ENCODE measurements at places on chromosomes 12 and 14.

DNA sequence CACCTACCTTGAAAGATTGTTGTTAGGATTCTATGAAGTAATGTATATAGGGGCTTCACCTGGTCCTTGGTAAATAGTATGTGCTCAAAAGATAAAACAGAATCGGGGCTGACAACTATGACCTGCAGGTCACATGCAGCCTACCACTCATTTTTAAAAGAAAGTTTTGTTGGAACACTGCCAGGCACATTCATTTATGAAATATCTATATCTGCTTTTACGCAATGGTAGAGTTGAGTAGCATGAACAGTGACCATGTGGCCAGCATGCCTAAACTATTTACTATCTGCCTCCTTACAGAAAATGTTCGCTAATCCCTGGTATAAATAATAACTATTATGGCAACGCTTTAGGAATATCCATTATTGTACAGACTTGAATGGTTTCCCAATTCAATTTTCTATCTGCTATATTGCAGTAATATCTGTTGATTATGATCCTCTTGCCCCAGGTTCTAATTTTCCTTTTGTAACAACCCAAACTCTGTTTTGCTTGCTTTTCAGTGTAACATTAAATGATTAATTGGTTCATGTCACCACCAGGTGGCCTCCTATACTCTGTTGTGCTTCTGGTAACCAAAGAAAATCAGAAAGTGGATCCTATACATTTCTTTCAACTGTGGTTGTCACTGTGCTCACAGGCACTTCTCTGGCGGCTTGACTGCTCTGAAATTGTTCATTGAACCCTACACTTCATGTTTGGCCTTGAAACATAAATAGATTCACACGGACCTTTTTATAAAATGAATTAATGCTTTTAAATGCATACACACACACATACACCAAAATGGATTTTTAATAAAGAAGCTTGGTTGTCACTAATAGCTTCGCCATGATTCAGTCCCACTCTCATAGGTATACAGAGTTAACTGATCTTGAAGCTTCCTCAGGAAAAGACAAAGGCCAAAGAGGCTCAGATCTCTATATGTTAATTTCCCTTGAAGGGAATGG is 227.7 kb upstream of the NPAS3 start:
- DNase-seq: peak; percentile 61
- no peak overlapping the region for H3K27ac ChIP-seq
- H3K36me3 ChIP-seq: no peaks in the 10 kb centered on the region

- no peak overlapping the region for H3K4me3 ChIP-seq
- no peaks in the 10 kb centered on the region for H3K36me3 ChIP-seq
- no peaks in the 10 kb centered on the region for H3K4me1 ChIP-seq
These were observed 43.2 kb downstream of the IRAK3 start for GRCh38 chr12:66232263-66232662.

GRCh38 chr12:56374726-56375597 is 12.3 kb upstream of the APOF start:
- no peaks in the 10 kb centered on the region for H3K27me3 ChIP-seq
- H3K27ac ChIP-seq: no peak overlapping the region
- H3K4me3 ChIP-seq: no peak overlapping the region
- no peaks in the 10 kb centered on the region for H3K36me3 ChIP-seq

GRCh38 chr12:6998715-6999451 is 19.4 kb downstream of the LPCAT3 start:
- H3K27ac ChIP-seq: no peak overlapping the region
- no peaks in the 10 kb centered on the region for H3K27me3 ChIP-seq
- no peak overlapping the region for H3K4me3 ChIP-seq
- H3K4me1 ChIP-seq: peaks cover 6% of the 10 kb centered on the region

DNA sequence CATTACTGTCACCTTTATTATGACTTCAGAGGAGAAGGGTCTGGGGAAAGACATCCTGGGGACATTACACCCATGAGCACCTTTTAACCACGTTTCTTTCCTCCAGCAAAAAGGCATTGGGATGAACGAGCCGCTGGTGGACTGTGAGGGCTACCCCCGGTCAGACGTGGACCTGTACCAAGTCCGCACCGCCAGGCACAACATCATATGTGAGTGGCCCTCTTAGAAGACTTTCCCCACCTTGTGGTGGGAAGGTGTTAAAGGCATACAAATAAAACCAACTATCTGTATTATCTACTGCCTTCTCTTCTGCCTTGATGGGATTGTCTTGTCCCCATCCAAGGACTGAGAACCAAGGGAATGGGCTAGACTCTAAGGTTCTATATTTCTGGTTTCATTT is 6.0 kb downstream of the PSMD9 start:
- peaks cover 9% of the 10 kb centered on the region for H3K4me1 ChIP-seq
- H3K27ac ChIP-seq: no peak overlapping the region
- DNase-seq: peak; percentile 39
- no peaks in the 10 kb centered on the region for H3K27me3 ChIP-seq

- no peak overlapping the region for H3K27ac ChIP-seq
- H3K27me3 ChIP-seq: no peaks in the 10 kb centered on the region
- no peaks in the 10 kb centered on the region for H3K36me3 ChIP-seq
- no peak for DNase-seq
These were observed 117.6 kb downstream of the TRMT5 start for GRCh38 chr14:60863249-60863648.

DNA sequence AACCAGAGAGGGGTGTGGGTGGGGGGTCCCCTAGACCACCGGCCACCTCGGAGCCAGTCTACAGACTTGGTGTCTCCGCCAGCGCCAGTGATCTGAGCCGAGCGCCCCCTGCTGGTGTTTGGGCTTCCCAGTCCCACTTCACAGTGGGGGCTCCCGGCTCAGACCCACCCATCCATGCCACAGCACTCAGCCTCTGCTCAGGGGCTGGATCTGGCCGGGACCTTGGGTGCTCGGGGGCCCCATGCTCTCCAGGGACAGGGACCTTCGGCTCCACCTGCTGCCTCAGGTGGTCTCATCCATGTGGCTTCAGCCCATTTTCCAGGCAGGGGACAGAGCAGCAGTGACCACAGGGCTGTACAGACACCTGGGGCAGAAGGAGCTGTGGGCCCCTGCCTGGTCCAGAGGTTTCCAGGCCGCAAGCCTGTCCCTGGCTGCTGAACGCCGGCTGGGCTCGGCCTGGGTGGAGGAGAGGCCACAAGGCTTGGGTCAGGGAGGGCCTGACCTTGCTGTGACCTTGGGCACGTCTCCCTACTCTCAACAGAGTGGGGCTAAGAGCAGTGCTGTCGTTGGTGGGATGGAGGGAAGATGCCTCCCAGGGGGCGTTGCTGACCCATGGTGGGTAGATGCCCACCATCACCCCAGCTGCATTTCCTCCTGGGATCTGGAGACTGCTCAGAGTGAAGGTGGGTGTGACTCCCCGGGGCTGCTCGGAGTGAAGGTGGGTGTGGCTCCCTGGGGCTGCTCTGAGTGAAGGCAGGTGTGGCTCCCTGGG is 86.3 kb downstream of the KIF26A start:
- H3K27ac ChIP-seq: no peak overlapping the region
- peak; percentile 41 for DNase-seq
- H3K4me1 ChIP-seq: peaks cover 9% of the 10 kb centered on the region
- no peaks in the 10 kb centered on the region for H3K36me3 ChIP-seq
- no peak overlapping the region for H3K4me3 ChIP-seq

DNA sequence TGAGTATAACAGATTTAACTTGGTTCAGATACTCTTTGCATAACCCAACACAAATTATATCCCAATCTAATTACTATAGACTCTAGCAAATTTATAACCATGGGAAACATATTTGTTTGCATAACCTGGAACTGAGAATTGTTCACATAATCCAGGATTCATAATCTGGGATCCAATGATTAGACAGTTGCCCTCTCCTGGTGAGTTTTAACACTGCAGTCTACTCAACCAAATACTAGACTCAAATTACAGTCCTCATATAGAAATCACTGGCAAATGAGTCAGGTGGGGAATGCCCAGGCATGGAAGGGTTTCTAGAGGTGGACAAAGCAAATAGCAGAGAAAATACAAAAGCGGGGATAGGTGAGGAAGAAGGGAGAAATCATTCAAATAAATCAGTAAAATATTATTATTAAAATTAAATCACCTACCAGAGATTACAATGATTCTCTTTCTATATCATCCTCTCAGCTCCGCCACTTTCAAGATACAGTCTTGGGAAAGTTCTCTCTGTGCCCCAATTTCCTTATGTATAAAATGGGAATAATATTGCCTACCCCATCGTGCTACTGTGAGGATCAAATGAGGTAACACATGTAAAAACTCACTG is 9.4 kb downstream of the GCH1 start:
- no peak overlapping the region for H3K27ac ChIP-seq
- H3K27me3 ChIP-seq: no peaks in the 10 kb centered on the region
- peak; percentile 39 for DNase-seq

DNA sequence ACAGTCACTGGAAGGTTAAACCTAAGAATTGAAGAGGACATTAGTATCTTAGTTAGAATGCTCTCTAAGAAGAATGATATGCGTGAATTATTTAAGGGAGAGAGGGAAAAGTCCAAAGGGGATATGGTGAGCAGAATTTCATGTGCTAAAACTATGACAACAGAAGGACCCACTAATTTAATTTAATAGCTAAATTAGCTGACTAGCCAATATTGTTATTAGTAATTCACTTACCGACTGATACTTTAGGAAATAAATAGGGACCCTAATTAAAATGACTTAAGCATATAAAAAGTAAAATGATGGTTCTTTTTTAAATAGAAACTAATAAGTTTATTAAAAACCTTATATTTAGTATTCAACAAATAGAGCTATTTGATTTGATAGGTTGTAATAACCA is 179.6 kb downstream of the RASSF9 start:
- no peak overlapping the region for H3K27ac ChIP-seq
- H3K27me3 ChIP-seq: no peaks in the 10 kb centered on the region
- DNase-seq: no peak
- H3K4me1 ChIP-seq: no peaks in the 10 kb centered on the region
- no peak overlapping the region for H3K4me3 ChIP-seq

DNA sequence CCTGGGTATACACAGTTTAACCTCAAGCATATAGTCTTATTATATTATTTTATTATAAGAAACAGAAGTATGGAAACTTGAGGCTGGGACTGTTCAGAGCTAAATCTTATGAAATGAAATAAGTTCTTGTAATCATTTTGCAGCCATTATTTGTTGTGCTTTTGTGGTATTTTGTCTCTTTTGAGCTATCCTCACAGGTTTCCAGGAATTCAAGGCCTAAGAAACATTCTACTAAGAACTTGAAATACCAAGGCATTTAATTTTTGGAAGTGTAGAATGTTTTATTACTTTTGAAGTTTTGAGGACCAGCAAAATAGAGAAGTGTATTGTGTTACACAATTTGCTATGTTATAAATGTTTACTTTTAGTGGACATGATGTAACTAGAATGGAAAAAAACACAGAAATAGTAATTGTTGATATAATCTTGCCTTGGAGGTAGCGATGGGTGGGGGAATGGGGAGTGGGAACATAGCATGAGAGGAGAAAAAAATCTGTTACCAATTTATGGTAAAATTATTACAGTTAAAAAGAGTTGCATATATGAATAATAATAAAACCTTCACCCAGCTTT is 81.7 kb downstream of the CRADD start:
- no peak for DNase-seq
- H3K27me3 ChIP-seq: no peaks in the 10 kb centered on the region
- no peak overlapping the region for H3K27ac ChIP-seq
- H3K4me3 ChIP-seq: no peak overlapping the region

- no peak for DNase-seq
- no peaks in the 10 kb centered on the region for H3K36me3 ChIP-seq
- H3K27ac ChIP-seq: no peak overlapping the region
These were observed 89.3 kb downstream of the NTN4 start for GRCh38 chr12:95701275-95701674.

DNA sequence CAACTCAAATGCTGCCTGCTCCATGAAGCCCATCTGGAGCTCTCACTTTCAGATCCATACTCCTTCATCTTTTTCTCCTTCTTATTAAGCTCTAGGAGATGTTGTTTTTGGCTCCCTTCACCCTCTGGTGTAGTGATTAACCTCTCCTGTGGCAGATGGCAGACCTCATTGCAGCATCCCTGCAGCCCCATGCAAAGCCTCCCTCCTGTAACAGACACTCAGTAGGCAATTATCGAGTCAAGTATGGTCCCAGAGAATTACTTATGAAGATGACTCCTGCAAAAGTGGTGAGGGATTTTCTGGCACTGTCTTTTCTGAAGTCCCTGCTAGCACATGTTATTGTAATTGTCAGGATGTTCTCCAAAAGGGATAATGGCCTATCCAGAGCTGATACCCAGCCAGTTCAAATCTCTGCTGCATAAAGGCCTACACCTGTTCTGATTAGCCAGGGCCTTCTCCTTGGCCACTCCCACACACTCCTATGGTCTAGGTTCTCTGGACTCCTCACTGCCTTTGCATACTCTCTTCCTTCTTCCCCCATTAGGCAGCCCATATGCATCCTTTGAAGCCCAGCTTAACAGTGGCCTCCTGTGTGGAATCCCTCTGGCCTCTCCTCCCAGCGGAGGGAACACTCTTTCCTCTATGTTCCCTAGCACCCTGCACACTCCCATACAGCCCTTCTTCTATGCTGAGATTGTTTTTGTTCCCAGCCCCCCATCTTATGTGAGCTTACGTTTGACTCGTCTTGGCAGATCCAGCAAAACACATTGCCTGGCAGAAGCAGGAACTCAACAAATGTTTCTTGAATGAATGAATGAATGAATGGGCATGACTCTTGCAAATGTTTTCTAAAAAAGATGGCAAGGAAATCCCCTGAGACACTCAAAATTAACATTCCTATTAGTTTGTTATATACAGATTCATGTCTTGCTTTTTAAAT is 43.9 kb upstream of the MDM1 start:
- no peaks in the 10 kb centered on the region for H3K36me3 ChIP-seq
- no peak overlapping the region for H3K4me3 ChIP-seq
- no peaks in the 10 kb centered on the region for H3K27me3 ChIP-seq
- H3K4me1 ChIP-seq: peaks cover 21% of the 10 kb centered on the region
- no peak overlapping the region for H3K27ac ChIP-seq
- DNase-seq: no peak

GRCh38 chr12:33596061-33596460 is 156.4 kb upstream of the SYT10 start:
- H3K36me3 ChIP-seq: no peaks in the 10 kb centered on the region
- H3K27me3 ChIP-seq: no peaks in the 10 kb centered on the region
- no peaks in the 10 kb centered on the region for H3K4me1 ChIP-seq

- no peak for DNase-seq
- H3K27ac ChIP-seq: no peak overlapping the region
- H3K4me3 ChIP-seq: no peak overlapping the region
- H3K4me1 ChIP-seq: no peaks in the 10 kb centered on the region
These were observed 171.0 kb upstream of the HMGA2 start for GRCh38 chr12:65653321-65653720.

DNA sequence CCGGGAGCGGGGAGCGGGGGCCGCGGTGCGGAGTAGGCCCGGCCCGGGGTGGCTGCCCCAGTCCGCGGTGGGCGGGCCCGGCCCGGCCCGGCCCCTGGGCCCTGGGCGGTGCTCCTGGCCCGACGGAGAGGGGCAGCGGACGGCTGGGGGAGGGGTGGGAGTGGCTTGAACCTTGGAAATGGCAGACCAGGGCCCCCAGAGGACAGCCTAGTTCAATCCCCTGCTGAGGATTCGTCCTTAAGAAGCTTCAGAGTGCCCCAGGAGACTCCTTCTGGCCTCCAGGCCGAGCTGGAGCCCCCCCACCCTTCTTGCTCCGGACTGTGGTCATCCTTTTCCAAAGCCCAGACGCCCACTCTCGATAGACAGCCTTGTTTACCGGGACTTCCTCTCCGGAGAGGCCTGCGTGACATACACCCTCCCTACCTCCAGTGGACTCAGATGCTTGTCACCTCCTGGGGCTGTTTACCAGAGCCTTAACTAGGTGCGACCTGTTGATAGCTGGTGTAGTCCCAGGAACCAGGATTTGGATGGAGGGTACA is 458 bp downstream of the KHNYN start:
- H3K4me1 ChIP-seq: peaks cover 29% of the 10 kb centered on the region
- no peaks in the 10 kb centered on the region for H3K27me3 ChIP-seq
- H3K27ac ChIP-seq: peak overlapping the region; percentile 92
- peak; percentile 87 for DNase-seq

Data from testis (tissue), 5 donors.